ENCODE measurements at places on chromosomes 2 and 18. TPM values are rescaled to one million over a fixed set of nuclear protein-coding genes. Genes with fewer than 3 reads are reported as not detected.

DNA sequence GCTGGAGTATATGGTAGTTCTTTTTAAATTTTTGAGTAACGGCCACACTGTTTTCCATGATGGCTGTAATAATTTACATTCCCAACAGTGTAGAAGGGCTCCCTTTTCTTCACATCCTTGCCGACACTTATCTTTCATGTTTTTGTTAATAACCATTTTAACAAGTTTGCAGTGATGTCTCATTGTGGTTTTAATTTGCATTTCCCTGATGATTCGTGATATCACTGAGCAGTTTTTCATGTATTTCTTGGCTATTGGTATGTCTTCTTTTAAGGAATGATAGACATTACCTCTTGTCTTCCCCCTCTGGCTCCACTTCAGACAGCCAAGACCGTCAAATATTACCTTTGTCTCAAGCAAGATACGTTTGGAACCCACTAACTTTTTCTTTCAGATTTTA, 371.1 kb upstream of the NRP2 start:
- DNase-seq, result no peak

SERPINB11 gene
- total RNA-seq, result not detected

GRCh38 chr2:178542569-178542968, 62.3 kb downstream of the PLEKHA3 start:
- no peak for DNase-seq

DNA sequence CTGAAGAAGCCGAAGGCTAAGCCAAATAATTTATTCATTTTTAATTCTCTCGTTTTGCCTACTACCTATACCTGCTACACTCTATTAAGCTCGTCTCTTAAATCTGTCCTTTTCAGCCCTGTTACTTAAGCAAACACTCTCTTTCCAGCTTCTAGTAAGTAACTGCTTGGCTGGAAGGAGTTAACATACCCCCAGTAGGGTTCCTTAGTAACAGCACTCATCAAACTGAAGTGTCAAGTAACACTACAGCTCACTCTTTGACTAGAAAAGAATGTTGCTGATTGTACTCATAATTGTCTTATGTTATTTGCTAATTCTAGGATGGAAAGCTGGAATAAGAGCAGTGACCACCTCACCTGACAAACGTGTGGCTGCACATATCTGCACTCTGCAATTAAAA, 120.0 kb upstream of the SCN7A start:
- DNase-seq, result no peak

DNA sequence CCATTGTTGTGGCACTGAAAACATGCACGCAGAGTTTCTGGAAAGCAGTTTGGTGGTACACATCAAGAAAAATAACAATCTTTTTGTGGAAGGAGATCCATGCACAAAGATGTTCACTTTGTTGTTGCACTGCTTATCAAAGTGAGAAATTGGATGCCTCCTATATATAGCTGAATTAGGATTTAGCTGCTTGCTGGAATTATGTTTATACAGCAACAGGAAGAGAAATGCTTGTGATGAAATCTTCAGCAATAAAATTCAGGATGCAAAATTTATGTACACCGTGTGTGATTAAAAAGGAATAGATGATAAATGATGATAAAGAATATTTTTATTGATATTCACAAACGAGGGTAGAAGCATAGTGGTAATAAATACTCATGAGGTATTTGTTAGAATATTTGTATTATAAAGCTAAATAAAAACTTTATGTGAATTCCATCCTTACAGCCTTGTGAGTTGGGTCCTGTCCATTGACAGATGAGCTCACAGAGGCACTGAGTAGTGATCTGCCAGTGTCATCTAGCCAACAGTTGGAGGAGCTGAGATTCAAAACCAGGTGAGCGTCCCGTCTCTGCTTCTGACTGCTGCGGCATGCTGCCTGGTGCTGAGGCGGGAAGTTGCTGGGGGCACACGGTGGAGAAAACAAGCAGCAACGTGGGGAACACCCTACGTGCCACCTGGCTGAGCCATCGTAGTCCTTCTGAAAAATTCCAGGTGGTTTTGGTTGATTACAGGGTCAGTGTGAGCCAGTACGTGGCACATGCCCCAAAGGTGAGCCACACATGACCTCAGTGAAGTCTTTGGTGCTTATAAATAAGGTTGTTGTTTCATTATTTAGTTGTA, 80.2 kb downstream of the ASAP2 start:
- no peak for DNase-seq

DNA sequence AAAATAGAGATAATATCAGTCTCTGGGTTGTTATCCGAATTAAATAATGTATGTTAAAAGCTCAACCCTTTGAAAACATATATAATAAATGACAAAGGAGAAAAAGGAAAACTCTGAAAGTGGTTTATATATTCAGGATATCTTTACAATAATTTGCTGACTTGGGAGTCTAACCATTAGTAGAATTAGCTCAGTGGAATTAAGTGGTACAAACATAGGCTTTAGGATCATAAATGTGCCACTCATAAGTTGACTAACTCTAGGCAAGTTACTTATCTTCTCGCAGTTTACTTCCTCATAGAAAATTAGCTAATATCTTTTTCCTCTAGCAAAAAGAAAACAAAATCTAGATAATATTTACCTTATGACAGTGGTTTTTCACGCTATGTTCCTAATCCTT, 44.6 kb downstream of the HEATR5B start:
- no peak for DNase-seq

DNA sequence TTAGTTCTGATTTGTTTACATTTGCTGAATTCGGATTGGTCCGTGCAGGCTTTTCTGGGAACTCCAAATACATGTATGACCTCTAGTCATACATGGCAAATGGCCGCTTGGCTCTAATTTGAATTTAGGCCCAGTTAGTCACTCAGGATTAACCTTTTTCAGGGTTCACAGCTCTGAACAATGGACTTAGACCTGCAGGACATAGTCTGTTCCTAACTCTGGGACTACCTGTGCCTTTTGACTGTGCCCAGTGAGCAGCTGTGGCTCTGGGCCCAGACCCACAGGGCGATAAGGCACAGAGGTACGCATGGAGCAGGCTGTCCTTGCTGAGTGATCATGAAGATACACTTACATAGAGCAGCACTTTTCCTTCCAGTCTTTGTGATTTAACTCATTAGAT, 28.5 kb downstream of the IL37 start:
- DNase-seq, result no peak

GRCh38 chr2:175363699-175364098, 182.2 kb upstream of the ATP5MC3 start:
- no peak for DNase-seq

GRCh38 chr2:96890252-96890651, 20.4 kb upstream of the SEMA4C start:
- no peak for DNase-seq

DNA sequence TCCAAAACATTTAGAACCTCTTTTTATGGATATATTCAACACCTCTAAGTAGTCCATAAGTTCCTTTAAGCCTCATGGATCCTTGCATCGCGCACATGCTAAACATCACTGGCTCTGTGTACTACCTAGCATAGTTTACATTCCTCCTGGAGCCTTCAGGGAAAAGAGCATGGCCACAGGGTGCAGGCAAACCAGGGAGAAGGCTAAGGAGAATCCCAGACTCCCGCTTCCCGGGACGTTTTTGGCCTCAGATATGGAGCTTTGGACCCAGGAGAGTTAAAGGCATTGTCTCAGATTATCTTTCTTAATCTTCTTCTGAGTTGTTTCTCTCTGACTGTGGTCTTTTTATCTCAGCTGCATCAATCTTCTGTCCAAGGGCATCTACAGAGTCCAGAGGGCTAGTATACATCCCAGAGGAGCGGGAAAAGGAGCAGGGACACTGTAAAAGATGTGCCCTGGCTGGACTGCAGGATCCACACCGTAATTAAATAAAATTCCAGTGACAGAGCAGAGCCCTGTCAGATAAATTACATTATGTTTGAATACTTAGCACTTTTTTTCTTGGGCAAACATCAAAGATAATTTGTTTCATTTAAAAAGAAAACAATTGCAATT, 36.9 kb downstream of the RIT2 start:
- no peak for DNase-seq

MC2R gene
- not detected for total RNA-seq

Measured in activated T-helper 2 cell treated with anti-CD3 and anti-CD28 coated beads, Interferon-gamma antibody, Interleukin-2, Interleukin-4, amounts not matched to agents 10 μg/mL and 5 μg/mL and 100 μg/mL, durations not matched to agents 14 hours and 24 hours and 36 hours (primary cell).